Tibial artery (tissue), 4 donors: ENCODE measurements at places on chromosomes 13 and 19.

- no peak for DNase-seq
Measured at GRCh38 chr13:66273011-66273410, 957.1 kb downstream of the PCDH9 start.

DNA sequence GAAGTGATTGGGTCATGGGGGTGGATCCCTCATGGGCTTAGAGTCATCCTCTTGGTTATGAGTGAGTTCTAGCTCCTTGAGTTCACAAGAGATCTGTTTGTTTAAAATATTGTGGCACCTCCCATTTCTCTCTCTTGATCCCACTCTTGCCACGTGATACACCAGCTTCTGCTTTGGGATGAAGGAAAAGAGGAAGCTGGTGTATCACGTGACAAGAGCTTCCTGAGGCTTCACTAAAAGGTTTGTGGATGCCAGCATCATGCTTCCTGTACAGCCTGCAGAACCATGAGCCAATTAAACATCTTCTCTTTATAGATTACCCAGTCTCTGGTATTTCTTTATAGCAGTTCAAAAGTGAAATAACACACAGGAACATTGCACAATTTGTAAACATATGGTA, 352.5 kb upstream of the ATXN8OS start:
- DNase-seq = no peak

GRCh38 chr19:4284974-4285373, 5.9 kb downstream of the SHD start:
- DNase-seq = no peak

GRCh38 chr13:111093634-111094033, 21.5 kb upstream of the ARHGEF7 start:
- no peak for DNase-seq

DNA sequence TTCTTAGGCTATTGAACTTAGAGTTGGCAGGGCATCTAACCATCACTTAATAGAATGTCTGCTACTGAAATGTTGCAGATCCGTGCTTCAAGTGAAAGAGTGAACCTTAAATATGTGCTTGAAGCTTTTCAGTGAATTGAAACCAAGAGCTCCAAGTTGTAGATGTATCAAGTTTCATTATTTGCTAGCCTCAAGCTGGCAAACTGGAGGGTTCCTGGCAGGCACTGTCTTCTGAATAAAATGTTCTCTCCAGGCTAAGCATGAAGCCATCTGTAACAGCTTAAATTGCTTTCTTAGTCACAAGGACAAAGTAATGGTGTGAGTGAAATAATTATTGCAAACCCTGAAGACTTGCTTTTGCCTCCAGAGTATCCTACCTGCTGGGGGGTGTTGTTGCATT, 415.0 kb upstream of the SPRY2 start:
- no peak for DNase-seq

GRCh38 chr13:93244918-93245280, 18.3 kb downstream of the GPC6 start:
- no peak for DNase-seq

GRCh38 chr19:56827708-56828107, 12.8 kb downstream of the PEG3 start:
- no peak for DNase-seq

GRCh38 chr13:97934590-97934989, 18.9 kb upstream of the IPO5 start:
- no peak for DNase-seq

GRCh38 chr19:1465191-1466016, 13.6 kb downstream of the C19orf25 start:
- no peak for DNase-seq

- DNase-seq = no peak
Measured at GRCh38 chr19:7916103-7916954, 1.7 kb downstream of the TGFBR3L start.

GRCh38 chr13:76632401-76633044, 253.7 kb downstream of the KCTD12 start:
- DNase-seq = no peak

- DNase-seq = no peak
Measured at GRCh38 chr13:36712770-36713169, 39.0 kb downstream of the SERTM1 start.

DNA sequence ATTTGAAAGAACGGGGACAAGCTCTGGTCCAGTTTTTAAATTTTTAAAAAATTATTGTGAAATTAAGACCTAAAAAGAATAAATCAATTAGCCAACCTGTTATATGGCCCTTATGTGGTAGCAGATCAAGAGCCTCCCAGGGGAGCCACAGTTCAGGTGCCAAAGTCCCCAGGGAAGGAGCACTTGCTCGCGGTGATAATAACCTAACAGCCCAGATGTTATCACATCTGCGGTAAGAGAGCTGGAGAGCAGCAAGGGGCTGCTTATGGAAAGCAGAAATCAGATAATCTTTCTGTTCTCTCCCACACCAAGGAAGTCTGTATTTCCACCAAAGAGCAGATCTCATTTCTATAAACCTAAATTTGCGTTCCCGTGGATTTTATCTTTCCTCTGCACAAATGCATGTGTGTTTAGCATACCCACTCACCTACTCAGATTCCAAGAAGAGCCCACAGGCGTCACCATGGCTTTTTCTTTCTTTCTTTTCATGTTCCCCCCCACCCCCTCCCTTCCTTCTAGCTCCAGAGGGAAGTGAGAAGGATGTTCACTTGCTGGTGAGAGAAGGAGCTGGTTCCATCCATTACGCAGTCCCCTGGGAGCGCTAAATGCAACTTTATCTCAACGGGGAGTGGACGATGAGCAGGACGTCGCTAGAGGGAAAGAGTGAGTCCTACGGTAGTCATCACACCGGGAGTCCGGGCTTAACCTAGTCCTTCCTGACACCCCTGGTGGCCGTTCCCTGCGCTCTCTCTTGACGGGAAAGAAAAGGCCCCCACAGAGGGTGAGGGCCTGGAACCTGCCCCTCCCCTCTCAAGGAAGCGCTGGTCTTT, 1.6 kb upstream of the POU4F1 start:
- no peak for DNase-seq

- DNase-seq = no peak
Measured at GRCh38 chr19:23771316-23771715, 12.6 kb upstream of the ZNF681 start.

DNA sequence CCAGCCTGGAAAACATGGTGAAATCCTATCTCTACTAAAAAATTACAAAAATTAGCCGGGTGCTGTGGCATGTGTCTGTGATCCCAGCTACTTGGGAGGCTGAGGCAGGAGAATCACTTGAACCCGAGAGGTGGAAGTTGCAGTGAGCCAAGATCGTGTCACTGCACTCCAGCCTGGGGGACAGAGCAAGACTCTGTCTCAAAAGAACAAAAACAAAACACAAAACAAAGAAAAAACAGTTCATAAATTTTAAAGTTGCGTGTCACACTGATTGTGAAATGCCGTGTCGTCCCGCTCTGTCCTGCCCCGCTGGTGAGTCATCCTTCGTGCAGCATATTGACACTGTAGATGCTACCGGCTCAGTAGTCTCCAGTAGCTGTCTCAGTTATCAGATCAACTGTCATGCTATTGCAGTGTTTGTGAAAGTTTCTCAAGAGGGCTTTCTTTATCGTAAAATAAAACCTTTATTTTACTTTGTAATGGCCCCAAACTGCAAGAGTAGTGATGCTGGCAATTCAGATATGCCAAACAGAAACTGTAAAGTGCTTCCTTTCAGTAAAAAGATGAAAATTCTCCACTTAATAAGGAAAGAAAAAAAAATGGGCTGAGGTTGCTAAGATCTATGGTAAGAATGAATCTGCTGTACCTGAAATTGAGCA, 36.4 kb upstream of the IGFL1 start:
- DNase-seq = no peak

GRCh38 chr13:47679401-47679800, 321.7 kb downstream of the SUCLA2 start:
- DNase-seq = no peak

DNA sequence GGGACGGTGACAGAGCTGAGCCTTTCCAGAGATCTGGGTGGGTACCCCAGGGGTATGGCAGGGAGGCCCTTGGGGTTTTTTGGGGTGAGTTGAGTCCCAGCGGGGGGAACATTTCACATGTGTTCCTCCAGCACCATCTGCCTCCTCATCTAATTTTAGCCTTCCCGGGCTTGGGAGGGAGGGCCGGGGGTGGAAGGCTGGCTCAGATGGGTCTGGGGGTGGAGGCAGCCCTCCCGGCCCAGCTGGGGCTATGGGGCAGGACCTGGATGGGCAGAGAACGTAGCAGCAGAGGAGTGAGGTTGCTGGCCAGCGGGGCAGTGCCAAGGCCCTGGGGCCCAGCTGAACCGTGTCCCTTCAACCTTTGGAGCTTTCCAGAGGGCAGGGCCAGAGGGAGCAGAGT, 23.5 kb downstream of the ADGRL1 start:
- no peak for DNase-seq

GRCh38 chr19:14985133-14985532, 5.5 kb upstream of the SLC1A6 start:
- no peak for DNase-seq

DNA sequence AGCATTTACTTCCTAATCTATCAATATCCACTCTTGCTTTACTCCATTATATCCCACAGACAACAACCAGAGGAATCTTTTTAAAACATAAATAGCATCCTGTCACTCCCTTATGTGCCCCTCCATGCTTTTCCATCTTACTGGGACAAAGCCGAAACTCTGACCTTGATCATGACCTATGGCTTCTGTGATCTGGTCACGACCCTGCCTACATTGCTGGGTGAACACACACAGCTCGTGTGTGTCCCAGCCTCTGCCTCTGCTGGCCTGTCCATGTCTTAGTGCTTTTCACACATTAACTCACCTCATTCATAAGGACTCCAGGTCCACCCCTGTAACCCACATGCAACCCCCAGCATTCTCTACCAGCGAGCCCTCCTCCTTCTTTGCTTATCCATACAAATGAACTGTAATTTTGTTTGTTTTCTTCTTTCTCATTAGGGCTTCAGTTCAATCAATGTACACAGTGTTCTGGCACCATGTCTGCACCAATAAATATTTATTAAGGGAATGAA, 95.9 kb upstream of the RAP2A start:
- no peak for DNase-seq

DNA sequence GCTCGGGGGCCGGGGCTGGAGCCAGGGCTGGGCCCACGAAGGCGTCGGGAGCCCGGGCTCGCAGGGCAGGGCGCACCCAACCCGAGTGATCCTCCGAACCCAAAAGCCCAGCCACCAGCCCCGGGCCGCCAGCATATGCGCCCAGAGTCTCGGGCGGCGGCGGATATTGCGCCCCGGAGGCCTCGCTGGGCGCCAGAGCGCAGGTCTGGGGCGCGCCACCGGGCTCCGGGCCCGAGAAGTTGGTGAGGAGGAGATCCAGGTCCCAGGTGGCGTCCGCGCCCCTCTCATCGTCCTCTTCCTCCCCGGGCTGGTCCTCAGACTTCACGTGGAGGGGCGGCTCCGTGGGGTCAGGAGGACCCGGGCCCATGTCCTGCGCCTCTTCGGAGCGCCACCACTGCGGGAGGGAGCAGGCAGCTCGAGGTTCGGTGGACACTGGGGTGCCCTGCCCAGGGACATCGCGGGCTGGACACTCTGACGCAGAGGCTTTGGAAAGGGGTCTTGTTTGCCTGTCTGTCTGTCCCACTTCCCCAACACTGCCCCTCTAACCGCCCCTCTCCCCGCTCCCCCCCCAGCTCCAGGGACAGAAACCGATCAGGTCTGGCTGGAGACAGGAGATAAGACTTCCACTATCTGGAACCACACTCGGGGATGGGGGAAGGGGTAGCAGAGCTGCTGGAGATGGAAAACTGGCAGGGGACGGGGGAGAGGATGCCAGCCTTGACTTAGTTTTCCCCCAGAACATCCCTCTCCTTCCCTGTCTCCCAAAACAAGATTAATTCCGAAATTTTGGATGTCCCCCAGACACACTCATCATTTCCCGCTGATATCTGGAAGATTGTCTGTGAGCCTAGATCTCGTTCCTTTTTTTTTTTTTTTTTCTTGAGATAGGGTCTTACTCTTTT, 1.0 kb downstream of the KLF1 start:
- DNase-seq = no peak
